ENCODE measurements at places on chromosomes 7 and 10.

- no peak for DNase-seq
Observed at GRCh38 chr10:27564398-27564797, 60.3 kb downstream of the RAB18 start.

GRCh38 chr7:116328161-116328560 lies 117.8 kb downstream of the TES start:
- DNase-seq, result no peak

GRCh38 chr7:102216573-102217314 lies 69.9 kb upstream of the SH2B2 start:
- DNase-seq, result no peak

- no peak for DNase-seq
Observed at GRCh38 chr10:110782616-110783015, 89.1 kb upstream of the PDCD4 start.

DNA sequence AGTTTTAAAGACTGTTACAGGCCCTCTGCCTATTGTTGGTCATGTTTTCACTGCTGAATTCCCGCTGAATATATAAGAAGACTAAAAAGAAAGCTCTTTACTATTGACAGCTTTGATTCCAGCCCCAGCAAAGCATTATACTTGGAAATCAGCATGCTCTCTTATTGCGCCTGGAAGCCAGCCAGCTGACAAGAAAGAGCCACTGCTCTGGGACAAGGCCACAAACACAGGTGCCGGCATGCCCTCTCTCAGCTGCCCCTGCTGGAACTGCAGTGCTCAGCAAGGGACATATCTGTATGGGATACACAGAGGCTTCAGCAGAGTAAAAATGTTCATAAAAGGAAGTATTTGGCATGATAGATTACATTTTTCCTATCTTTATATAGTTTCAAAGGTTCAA lies 523.9 kb downstream of the ADRA2A start:
- DNase-seq, result no peak

DNA sequence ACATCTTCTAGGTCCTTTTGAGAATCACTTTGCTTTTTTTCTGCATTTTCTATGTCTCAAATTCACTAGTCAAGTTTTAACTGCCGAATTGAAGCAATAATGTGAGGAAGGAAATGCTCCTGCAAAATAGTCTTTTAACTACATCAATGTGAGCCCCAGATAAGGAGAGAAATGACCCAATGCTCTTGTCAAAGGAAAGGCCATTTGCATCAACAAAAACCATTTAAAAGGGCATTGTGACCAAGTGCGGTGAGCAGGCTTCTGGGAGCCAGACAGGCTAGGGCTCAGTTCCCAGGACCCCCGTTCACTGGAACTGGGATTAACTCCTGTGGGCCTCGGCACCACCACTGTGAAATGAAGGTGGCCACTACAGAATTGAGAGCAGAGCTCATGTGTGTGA lies 127.9 kb upstream of the EEPD1 start:
- DNase-seq, result no peak

GRCh38 chr10:115001506-115002381 lies 63.7 kb downstream of the TRUB1 start:
- no peak for DNase-seq

Data from SIG-M5 (cell line).